ENCODE measurements at places on chromosomes 4 and X.

DNA sequence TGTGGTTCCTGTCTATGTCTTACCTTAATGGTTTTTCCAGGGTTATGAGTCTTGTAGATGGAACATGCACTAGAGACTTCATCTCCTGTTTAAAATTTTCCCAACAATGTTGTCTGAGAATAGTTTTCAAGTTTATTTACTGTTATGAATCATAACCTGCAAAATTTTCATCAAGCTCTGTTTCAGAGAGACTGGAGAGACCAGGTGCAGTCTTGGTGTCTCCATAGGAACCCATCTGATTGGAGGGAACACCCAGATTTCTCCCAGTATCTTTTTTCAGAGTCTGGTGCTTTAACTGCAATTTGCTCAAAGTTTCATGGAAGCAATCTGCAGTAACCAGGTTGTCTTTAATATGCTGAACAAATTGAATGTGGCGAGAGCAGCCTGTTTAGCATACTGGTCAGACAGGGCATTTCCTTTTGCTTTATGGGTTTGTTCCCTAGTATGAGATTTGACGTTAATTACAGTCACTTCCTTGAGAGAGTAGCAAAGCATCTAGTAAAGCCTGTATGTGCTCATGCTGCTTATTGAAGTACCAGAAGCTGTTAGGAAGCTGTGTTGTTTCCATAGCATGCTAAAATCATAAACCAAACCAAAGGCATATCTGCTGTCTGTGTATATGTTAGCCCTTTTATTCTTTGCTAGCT lies 18.8 kb upstream of the VSIG1 start:
- no peak for DNase-seq

DNA sequence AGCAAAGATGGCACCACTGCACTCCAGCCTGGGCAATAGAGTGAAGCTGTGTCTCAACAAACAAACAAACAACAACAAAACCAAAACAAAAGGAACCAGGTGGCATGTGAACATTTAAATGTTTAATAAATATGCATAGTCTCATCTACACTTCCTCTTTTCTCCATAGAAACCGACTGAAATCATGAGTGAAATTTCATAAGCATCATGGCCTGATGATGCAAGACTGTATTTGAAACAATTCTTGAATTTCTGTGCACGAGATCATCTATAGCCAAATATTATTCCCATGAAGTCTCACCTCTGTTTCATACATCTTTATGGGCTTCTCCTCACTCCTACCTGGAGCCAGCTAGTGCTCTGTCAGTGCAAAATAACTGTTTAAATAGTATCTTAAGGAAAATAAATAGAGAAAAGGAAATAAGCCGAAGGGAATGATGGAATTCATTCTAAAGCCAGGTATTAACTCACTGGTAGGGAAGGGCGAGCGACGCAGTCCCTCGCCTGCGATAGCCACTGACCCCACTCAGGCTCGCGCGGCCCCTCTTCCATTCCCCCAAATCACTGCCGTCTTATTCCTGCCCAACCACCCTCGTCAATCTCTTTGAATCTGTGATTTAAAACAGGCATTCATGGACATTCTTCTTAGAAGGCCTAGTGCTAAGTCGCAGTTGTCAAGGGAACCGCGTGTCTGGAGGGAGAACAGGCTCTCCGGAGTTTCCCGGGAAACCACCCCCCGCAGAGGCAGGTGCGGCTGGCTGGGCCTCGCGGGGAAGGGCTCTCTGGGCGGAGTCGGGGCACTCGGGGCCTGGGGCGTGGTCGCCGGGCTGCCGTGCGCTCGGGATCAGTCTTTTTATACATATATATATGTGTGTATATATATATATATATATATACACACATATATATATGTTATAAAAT lies 52.4 kb upstream of the TRIM2 start:
- peak; percentile 46 for DNase-seq

- DNase-seq, result no peak
These were observed 122.7 kb upstream of the DIPK2B start for GRCh38 chrX:45323387-45323786.

- DNase-seq, result no peak
These were observed 248.5 kb downstream of the NPFFR2 start for GRCh38 chr4:72280252-72280651.

GRCh38 chr4:182694551-182694950 lies 222.6 kb downstream of the DCTD start:
- DNase-seq, result no peak

GRCh38 chrX:41491267-41492004 lies 44.3 kb downstream of the NYX start:
- no peak for DNase-seq

DNA sequence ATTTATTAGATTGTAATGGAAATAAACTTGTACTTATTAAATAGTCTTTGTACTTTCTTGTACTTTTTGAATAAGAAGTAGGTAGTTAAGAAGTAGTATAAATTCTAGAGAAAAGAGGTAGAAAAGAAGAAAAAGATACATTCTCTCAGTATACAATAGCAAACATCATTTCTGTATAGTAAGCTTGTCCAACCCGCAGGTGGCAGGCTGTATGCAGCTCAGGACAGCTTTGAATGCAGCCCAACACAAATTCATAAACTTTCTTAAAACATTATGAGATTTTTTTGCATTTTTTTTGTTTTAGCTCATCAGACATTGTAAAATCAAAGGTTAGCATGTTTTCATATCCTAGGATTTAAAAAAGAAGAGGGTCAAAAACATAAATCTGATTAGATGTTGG lies 441.6 kb downstream of the DTHD1 start:
- DNase-seq, result no peak

- DNase-seq, result no peak
These were observed 192.2 kb downstream of the CPEB2 start for GRCh38 chr4:15194520-15194919.

DNA sequence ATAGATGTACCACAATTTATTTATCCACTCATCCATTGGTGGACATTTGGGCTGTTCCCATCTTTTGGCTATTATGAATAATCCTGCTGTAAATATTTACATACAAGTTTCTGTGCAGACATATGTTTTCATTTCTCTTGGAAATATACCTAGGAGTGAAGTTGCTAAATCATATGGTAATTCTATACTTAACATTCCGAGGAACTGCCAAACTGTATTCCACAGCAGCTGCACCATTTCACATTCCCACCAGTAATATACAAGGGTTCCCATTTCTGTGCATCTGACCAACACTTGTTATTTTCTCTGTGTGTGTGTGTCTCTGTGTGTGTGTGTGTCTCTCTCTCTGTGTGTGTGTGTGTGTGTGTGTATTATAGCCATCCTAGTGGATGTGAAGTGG lies 15.4 kb upstream of the DOCK11 start:
- no peak for DNase-seq

- no peak for DNase-seq
These were observed 46.2 kb upstream of the FAM9A start for GRCh38 chrX:8847360-8847759.

- no peak for DNase-seq
These were observed 4.5 kb downstream of the CBR4 start for GRCh38 chr4:169005453-169006099.

GRCh38 chr4:100424376-100424775 lies 93.4 kb downstream of the EMCN start:
- no peak for DNase-seq

GRCh38 chrX:47143894-47144625 lies 442 bp downstream of the NDUFB11 start:
- DNase-seq, result no peak

DNA sequence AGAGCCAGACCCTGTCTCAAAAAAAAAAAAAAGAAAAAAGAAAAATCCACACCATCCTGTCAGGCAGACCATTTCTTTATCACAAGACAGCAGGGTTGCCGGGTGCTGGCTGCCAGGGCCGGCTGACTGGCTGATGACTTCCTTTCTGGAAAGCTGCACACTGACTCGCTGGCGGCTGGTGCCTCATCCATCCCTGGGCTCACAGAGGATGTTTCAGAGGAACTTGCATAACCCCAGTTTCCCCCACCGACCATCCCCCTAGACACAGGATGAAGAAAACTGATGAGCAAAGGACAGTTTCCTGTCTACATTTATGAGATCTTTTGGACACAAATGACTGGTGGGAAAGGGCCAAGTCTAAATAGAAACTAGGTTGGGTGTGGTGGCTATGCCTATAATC lies 14.1 kb downstream of the HPSE start:
- DNase-seq, result no peak

- no peak for DNase-seq
These were observed 81.9 kb downstream of the PJA1 start for GRCh38 chrX:69083361-69083760.

GRCh38 chr4:100311181-100311580 lies 120.9 kb upstream of the DDIT4L start:
- DNase-seq, result no peak

GRCh38 chr4:63430105-63430504 lies 979.1 kb downstream of the TECRL start:
- no peak for DNase-seq

DNA sequence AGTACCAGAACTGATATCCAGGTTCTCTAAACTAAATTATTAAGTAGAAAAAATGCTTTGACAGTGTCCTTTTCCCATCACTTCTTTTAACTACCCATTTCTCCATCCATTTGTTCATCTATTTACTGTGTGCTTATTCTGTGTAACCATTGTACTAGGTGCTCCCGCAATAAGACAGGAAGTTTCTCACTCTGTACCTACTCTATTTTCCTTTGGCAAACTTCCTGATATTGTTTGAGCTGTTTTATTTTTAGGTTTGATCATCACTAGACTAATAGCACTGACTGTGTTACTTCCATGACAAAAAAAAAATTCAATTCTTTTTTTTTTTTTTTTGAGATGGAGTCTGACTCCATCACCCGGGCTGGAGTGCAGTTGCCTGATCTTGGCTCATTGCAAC lies 102.5 kb upstream of the CASK start:
- DNase-seq, result no peak
